Trophoblast cell (in vitro differentiated cells and primary cell): ENCODE measurements at places on chromosomes 11 and 22.
A peak's percentile ranks its signal among the peaks of the same experiment; 100 is the strongest.

GRCh38 chr11:69982690-69983570 lies 95.2 kb upstream of the ANO1 start:
- H3K4me3 ChIP-seq = no peak overlapping the region
- no peak for DNase-seq
- H3K27ac ChIP-seq = no peak overlapping the region
- H3K27me3 ChIP-seq = peaks cover 32% of the 10 kb centered on the region

- H3K27me3 ChIP-seq = no peaks in the 10 kb centered on the region
- no peak overlapping the region for H3K4me3 ChIP-seq
- no peak for DNase-seq
- no peak overlapping the region for H3K27ac ChIP-seq
- H3K36me3 ChIP-seq = peaks cover 5% of the 10 kb centered on the region
These were observed 15.0 kb upstream of the MOB2 start for GRCh38 chr11:1501421-1502167.

DNA sequence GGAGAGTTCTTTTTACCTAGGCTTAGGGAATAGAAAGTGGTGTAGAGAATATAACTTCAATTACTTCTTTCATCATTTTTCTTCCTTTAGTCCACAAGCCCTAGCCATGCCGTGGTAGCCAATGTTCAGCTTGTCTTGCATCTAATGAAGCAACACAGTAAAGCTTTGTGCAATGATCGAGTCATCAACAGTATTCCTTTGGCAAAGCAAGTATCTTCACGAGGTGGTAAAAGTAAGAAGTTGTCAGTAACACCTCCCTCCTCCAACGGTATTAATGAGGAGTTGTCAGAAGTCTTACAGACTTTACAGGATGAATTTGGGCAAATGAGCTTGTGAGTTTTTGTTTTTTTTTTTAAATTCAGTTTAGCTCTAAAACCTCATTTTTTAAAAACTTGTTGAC lies 37.4 kb downstream of the CEP57 start:
- no peak overlapping the region for H3K4me3 ChIP-seq
- H3K4me1 ChIP-seq = no peaks in the 10 kb centered on the region
- no peaks in the 10 kb centered on the region for H3K27me3 ChIP-seq
- H3K36me3 ChIP-seq = peaks cover 2% of the 10 kb centered on the region
- no peak overlapping the region for H3K27ac ChIP-seq

GRCh38 chr22:30969532-30970355 lies 679 bp downstream of the TUG1 start:
- H3K4me1 ChIP-seq = peaks cover 2% of the 10 kb centered on the region
- no peaks in the 10 kb centered on the region for H3K27me3 ChIP-seq
- peak overlapping the region; percentile 95 for H3K27ac ChIP-seq

GRCh38 chr11:118660681-118661424 lies 18.6 kb downstream of the TREH start:
- H3K4me1 ChIP-seq = peaks cover 25% of the 10 kb centered on the region
- no peak for DNase-seq
- H3K4me3 ChIP-seq = no peak overlapping the region
- H3K27ac ChIP-seq = no peak overlapping the region

GRCh38 chr11:36361472-36361871 lies 65.4 kb downstream of the PRR5L start:
- H3K27ac ChIP-seq = peak overlapping the region; percentile 86
- DNase-seq = no peak
- H3K4me1 ChIP-seq = peaks cover 28% of the 10 kb centered on the region
- H3K4me3 ChIP-seq = no peak overlapping the region

GRCh38 chr11:122375687-122376399 lies 259.8 kb upstream of the BLID start:
- H3K27me3 ChIP-seq = no peaks in the 10 kb centered on the region
- H3K36me3 ChIP-seq = no peaks in the 10 kb centered on the region
- H3K4me1 ChIP-seq = no peaks in the 10 kb centered on the region
- peak; percentile 19 for DNase-seq

- H3K27ac ChIP-seq = peak overlapping the region; percentile 36
- H3K4me1 ChIP-seq = peaks cover 19% of the 10 kb centered on the region
- no peak for DNase-seq
- no peak overlapping the region for H3K4me3 ChIP-seq
- H3K27me3 ChIP-seq = no peaks in the 10 kb centered on the region
- no peaks in the 10 kb centered on the region for H3K36me3 ChIP-seq
These were observed 47.7 kb downstream of the CWC15 start for GRCh38 chr11:94925422-94926270.

- H3K36me3 ChIP-seq = no peaks in the 10 kb centered on the region
- no peaks in the 10 kb centered on the region for H3K27me3 ChIP-seq
- H3K4me3 ChIP-seq = no peak overlapping the region
These were observed 22.8 kb upstream of the GUCY1A2 start for GRCh38 chr11:107041088-107041444.

GRCh38 chr11:129950101-129951091 lies 52.2 kb downstream of the PRDM10 start:
- H3K4me3 ChIP-seq = no peak overlapping the region
- H3K27me3 ChIP-seq = no peaks in the 10 kb centered on the region
- peaks cover 12% of the 10 kb centered on the region for H3K36me3 ChIP-seq
- H3K27ac ChIP-seq = no peak overlapping the region
- DNase-seq = no peak

- peaks cover 26% of the 10 kb centered on the region for H3K4me1 ChIP-seq
- no peak for DNase-seq
- peak overlapping the region; percentile 22 for H3K27ac ChIP-seq
- no peak overlapping the region for H3K4me3 ChIP-seq
- no peaks in the 10 kb centered on the region for H3K36me3 ChIP-seq
- no peaks in the 10 kb centered on the region for H3K27me3 ChIP-seq
These were observed 21.9 kb upstream of the CDON start for GRCh38 chr11:126084608-126084912.

DNA sequence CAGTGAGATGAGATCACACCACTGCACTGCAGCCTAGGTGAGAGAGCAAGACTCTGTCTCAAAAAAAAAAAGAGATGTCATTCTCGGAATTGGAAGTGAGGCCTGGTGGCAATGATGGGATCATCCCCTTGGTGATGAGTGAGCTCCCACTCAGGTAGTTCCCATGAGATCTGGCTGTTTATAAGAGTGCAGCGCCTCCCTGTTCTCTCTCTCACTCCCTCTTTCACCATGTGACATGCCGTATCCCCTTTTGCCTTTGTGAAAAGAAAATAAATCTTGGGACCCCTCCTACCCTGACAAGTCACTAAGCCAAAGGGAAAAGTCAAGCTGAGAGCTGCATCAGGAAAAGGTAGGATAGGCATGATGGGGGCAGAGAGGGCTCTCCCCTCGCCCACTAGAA lies 28.8 kb downstream of the ZNF70 start:
- H3K36me3 ChIP-seq = no peaks in the 10 kb centered on the region
- H3K4me3 ChIP-seq = no peak overlapping the region
- H3K27me3 ChIP-seq = no peaks in the 10 kb centered on the region
- peaks cover 4% of the 10 kb centered on the region for H3K4me1 ChIP-seq

DNA sequence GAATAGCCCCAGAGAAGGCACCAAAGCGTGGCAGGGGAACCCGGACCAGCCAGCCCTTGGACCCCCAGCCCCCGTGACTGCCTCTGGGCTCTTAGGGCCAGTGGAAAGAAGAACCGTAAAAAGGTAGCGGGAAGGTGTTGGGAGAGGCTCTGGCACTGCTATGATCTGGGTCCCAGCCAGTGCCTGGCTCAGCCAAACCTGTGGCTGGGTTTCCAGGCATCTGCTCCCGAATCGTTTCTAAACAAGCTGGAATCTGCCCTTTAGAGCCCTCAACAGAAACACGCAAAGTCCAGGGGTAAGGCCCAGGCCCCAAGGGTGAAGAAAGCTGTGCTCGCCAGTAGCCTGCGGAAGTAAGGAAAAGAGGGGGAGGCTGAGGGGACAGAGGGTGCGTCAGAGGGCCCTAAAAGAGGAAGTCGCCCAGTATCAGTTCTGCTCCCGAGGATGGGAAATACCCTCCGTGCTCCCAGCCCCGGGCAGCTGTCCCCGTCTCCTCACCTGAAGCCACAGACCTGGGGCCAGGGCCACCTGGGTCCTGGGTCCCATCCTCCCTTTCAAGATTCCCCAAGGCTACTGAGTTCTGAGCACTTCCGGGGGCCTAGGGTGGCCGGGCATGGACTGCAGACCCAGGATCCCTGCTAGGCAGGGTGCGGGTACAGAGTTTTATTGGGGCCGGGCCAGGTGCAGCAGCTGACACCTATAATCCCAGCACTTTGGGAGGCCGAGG lies 24.7 kb downstream of the IL10RA start:
- H3K4me3 ChIP-seq = no peak overlapping the region
- no peaks in the 10 kb centered on the region for H3K4me1 ChIP-seq
- no peaks in the 10 kb centered on the region for H3K27me3 ChIP-seq

- peak; percentile 85 for DNase-seq
- H3K4me3 ChIP-seq = no peak overlapping the region
- H3K36me3 ChIP-seq = no peaks in the 10 kb centered on the region
- H3K27ac ChIP-seq = no peak overlapping the region
- H3K27me3 ChIP-seq = no peaks in the 10 kb centered on the region
- peaks cover 12% of the 10 kb centered on the region for H3K4me1 ChIP-seq
These were observed 211.1 kb upstream of the CADM1 start for GRCh38 chr11:115715251-115715770.

GRCh38 chr11:31340903-31341572 lies 28.5 kb downstream of the DCDC1 start:
- H3K36me3 ChIP-seq = no peaks in the 10 kb centered on the region
- DNase-seq = no peak
- H3K27me3 ChIP-seq = no peaks in the 10 kb centered on the region
- no peak overlapping the region for H3K4me3 ChIP-seq
- H3K4me1 ChIP-seq = no peaks in the 10 kb centered on the region
- H3K27ac ChIP-seq = no peak overlapping the region

- no peaks in the 10 kb centered on the region for H3K27me3 ChIP-seq
- no peak overlapping the region for H3K27ac ChIP-seq
- DNase-seq = no peak
- no peaks in the 10 kb centered on the region for H3K36me3 ChIP-seq
These were observed 991 bp upstream of the OSM start for GRCh38 chr22:30267382-30268302.

GRCh38 chr11:79400717-79401330 lies 40.0 kb downstream of the TENM4 start:
- no peaks in the 10 kb centered on the region for H3K27me3 ChIP-seq
- no peaks in the 10 kb centered on the region for H3K36me3 ChIP-seq
- H3K4me1 ChIP-seq = peaks cover 6% of the 10 kb centered on the region
- no peak overlapping the region for H3K27ac ChIP-seq

- no peaks in the 10 kb centered on the region for H3K36me3 ChIP-seq
- H3K4me3 ChIP-seq = no peak overlapping the region
- H3K27ac ChIP-seq = no peak overlapping the region
These were observed 32.9 kb upstream of the RFPL3 start for GRCh38 chr22:32324505-32325415.

GRCh38 chr11:94602430-94603372 lies 35.5 kb downstream of the PIWIL4 start:
- no peaks in the 10 kb centered on the region for H3K36me3 ChIP-seq
- no peak overlapping the region for H3K4me3 ChIP-seq

DNA sequence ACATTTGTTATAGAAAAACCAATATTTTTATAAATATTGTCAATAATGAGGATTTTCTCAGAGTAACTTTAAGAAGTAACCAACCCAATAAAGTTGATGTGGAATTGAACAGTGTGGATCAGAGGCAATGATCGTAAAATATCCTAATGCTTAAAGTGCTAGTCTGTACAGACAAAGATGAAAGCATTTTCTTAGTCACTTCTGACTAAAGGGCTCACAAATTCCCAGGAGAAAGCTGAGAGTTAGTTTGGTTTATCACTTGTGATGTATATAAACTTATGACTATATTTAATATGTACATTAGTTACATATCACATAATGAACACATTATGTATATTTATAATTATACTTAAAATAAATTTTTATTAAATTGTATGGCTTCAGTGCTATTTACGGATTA lies 25.4 kb upstream of the DDI1 start:
- H3K4me1 ChIP-seq = no peaks in the 10 kb centered on the region
- no peak overlapping the region for H3K4me3 ChIP-seq
- no peak for DNase-seq
- H3K27me3 ChIP-seq = no peaks in the 10 kb centered on the region
- no peak overlapping the region for H3K27ac ChIP-seq
- H3K36me3 ChIP-seq = no peaks in the 10 kb centered on the region

- no peaks in the 10 kb centered on the region for H3K36me3 ChIP-seq
- no peak overlapping the region for H3K27ac ChIP-seq
- H3K4me1 ChIP-seq = no peaks in the 10 kb centered on the region
- DNase-seq = no peak
These were observed 151.6 kb upstream of the BLID start for GRCh38 chr11:122267602-122268001.

- no peak overlapping the region for H3K4me3 ChIP-seq
- peak overlapping the region; percentile 57 for H3K27ac ChIP-seq
- no peaks in the 10 kb centered on the region for H3K27me3 ChIP-seq
These were observed 29.8 kb downstream of the LIMK2 start for GRCh38 chr22:31241936-31242335.

DNA sequence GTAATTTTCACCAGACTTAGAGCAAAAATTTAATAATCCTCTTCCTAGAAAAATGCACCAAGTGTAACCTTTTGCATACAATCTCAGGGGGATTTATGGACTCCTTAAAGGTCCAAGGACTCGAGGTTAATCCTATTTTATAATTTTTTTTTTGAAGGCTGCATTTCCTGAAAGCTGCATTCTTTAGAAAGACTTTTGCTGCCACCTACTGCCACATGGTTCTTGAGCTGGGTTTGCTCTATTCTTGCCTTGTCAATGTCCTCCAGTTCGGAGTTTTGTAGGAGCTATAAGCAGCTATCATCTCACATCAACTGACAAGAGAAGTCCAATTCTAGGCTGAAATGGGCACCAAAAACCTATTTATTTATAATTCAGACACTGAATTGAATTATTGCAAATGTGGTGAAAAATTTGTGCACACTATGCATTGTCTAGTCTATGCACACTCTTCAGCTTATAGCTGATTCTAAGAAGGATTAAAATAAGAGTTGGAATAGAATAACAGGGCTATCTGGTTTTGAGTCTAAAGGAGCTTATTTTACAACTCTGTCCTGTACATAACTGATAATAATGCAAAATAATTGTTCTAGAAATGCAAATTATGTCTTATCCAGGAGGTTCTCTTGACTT lies 31.3 kb downstream of the TRAF6 start:
- no peak overlapping the region for H3K4me3 ChIP-seq
- H3K27ac ChIP-seq = no peak overlapping the region
- H3K36me3 ChIP-seq = peaks cover under 1% of the 10 kb centered on the region

DNA sequence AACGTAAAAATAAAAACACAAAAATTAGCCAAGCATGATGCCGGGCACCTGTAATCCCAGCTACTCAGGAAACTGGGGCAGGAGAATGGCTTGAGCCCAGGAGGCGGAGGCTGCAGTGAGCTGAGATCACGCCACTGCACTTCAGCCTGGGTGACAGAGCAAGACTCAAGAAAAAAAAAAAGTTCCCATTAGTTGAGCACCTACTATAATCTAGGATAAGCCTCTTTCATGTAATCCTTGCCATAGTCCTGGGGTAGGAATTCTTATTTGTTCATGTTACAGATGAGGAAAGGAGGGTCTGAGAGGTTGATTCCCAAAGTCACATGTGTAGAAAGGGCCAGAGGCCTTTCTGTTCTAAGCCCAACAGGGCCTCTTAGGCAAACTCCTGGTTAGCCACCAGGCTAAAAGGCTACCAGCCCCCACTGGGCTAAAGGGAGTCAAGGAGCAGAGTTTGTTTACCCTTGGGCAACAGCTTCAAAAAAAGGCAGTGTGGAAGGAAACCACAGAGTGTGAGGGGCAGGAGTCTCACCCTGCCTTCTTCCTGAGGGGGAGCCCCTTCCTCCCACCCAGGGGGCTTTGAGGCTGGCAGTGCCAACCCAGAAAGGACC lies 21.6 kb upstream of the CSNK1E start:
- no peak overlapping the region for H3K4me3 ChIP-seq
- no peaks in the 10 kb centered on the region for H3K36me3 ChIP-seq
- no peak for DNase-seq
- H3K27me3 ChIP-seq = no peaks in the 10 kb centered on the region
